ENCODE measurements at places on chromosomes 3 and 15.
A peak's percentile ranks its signal among the peaks of the same experiment; 100 is the strongest.

DNA sequence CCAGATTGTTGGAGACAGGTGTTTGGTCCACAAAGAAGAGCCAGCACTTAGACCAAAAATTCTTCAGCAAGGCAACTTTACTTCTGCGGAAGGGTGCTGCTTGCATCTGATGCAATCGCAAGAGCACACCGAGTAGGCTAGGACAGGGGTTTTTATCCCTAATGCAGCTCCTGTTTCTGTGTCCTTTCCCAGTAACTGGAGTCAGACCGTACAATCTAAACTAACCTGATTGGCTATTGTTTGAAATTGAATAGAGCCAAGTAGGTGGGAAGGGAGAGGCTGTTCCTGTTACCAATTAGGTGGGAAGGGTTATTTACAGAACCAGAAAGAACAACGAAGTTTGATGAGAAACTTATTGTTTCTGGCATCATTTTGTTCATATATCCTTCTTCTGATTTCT, 77.6 kb downstream of the CHCHD4 start:
- no peak for DNase-seq

DNA sequence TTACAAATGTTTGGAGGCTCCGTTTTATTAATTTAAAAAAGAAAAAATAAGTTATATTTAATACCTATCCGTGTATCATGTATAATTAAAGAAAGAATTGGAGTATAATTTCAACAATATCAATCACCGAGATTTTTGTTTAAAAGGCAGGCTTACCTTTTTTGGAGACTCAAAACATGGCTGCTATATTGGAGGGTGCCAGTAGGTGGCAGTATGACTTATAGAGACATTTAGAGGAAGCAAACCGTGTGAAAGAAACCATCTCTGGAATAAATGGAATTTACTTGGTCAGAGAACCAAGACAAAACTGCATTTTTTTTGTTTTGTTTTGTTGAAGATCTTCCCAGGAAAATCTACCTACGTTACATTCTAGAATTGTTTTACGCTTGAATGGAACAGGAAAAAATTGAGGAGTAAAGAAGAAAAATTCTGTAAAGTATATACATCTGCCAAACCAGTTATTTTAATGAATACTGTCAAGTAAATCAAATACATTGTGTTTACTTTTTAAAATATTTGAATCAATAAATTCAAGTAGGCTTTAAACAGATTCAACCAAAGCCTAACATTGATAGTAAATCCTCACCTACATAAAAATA, 802.6 kb upstream of the ALCAM start:
- DNase-seq = peak; percentile 47

DNA sequence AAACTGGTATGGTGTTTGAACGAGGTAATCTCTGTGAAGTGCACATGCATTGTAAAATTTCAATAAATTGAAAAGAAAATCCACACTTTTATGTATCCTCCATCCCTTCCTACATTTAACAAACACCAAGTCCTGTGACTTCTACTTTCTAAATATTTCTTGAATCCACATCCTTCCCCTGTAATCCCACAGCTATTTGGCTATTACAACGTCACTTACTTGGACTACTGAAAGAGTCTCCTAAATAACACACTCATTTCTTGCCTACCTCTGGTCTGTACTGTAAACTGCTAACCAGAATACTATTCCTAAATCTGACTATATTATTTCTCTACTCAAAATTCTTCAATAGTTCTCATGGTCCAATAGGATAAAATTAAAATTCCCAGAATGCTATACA, 176.1 kb downstream of the NEK10 start:
- no peak for DNase-seq

DNA sequence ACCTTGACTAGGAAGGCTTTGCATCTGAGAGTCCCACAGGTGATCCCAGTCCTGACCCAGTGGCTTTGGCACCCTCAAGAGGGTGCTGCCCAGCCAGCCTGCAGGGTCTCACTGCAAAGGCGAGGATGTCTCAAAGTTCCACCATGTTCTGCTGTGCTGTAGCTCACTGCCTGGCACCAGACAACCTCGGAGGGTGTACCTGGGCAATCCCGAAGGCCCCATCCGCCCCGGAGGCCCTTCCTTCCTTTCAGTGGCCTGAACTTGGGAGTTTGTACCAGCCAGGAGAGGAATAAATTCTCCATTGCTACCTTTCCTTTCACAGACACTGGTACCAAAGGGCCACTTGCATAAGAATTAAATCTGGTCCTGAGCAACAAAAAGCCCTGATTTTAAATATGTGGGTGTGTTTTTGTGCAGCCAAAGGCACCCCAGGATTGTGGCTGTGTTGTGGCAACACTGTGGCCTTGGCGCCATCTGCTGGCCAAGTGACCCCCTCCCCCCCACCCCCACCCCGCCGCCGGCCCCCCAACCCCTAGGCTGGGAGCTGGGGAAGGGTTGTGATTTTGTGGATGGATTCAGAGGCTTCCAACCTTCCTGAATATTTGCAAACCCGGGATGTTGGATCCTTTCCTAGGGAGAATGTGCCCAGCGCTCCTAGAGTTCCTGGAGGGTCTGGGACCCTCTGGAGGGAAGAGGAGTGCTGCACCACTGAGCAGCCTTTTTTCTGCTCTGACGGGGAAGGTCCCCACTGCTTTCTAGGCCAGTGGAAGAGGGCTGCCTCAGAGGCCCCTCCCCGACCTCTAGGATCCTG, 9.7 kb upstream of the PTPN23 start:
- peak; percentile 29 for DNase-seq

DNA sequence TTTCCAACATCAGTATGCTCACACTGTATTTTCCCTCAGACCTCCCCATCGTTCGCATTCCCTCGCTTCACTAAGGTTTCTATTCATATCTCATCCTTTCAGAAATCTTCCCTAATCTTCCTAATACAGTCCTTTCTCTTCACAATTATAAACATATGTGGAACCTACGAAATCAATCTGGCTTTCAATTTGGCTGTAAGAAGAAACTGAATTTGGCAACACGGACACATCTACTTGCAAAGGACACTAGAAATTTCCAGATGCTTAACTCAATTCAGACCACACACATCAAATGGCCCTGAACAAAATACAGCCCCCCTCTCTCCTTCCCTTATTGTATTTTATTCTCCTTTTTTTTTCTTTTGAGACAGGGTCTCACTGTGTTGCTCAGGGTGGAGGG, 39.1 kb upstream of the TM4SF19 start:
- no peak for DNase-seq

DNA sequence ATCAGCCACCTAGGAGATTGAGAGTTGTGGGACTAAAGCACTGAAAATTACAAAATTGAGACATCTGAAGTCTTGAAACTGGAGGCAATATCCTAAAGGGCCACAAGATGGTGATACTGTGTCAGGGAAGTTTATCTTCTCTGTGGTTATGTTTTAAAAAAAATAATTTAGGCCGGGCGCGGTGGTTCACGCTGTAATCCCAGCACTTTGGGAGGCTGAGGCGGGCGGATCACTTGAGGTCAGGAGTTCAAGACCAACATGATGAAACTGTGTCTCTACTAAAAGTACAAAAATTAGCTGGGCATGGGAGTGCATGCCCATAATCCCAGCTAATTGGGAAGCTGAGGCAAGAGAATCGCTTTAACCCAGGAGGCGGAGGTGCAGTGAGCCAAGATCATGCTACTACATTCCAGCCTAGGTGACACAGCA, 17.9 kb upstream of the NIT2 start:
- peak; percentile 51 for DNase-seq

GRCh38 chr3:147191795-147192385, 214.5 kb downstream of the ZIC4 start:
- DNase-seq = peak; percentile 74

GRCh38 chr3:63655519-63655918, 3.0 kb downstream of the SNTN start:
- no peak for DNase-seq

DNA sequence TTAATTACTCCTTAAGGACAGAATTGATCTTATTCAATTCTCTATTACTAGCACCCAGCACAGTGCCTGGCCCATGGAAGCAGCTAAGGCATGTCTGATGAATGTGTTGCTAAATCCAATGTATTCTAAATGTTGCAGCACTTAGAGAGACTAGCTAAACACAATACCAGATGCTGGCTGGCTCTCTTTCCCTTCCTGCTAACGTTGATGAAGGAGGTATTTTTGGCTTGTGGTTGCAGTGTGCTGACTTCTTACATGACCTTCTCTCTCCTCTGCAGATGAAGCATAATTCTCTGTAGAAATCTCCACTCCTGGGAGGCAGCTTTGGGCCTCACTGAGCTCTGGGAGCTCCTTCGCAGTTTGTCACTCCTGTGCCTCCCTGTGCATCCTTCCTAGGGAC, 183.6 kb downstream of the PEX5L start:
- DNase-seq = peak; percentile 3

GRCh38 chr15:40929660-40930429, 705 bp downstream of the DLL4 start:
- DNase-seq = no peak

DNA sequence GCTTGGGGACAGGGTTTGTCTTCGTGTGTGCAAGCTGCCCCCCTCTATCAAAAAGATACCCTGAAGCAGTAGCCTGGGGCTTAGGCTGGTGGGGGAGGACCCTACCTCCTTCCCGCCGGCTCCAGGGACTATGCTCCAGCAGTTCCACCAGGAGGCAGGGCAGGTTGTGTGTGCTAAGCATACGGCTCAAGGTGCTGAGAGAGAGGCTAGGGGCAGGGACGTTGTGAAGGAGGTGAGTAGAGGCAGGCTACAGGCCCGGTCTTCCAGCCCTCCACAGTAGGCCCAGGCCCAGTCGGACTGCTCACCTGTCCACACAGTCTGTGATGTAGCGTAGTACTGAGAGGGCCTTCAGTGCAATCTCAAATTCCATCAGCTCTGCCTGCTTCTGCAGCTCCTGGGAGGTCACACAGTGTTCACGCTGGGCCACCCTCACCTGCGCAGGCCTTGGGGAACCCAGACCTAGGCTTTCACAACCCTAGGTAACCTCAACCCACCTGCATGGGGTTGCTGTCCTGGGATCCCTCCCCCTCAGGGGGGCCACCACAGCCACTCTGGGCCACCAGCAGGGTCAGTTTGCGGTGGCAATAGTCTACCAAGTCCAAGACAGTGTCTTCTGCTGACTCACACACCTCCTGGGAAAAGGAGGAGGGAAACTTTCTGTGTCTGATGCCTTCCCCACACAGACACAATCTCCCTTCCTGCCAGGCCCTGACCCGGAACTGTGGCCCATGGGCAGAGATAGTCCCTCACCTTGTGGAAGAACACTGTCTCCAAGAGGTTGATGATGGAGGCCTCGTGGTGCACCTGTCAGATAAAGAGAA, 2.4 kb upstream of the RASSF1 start:
- DNase-seq = no peak

DNA sequence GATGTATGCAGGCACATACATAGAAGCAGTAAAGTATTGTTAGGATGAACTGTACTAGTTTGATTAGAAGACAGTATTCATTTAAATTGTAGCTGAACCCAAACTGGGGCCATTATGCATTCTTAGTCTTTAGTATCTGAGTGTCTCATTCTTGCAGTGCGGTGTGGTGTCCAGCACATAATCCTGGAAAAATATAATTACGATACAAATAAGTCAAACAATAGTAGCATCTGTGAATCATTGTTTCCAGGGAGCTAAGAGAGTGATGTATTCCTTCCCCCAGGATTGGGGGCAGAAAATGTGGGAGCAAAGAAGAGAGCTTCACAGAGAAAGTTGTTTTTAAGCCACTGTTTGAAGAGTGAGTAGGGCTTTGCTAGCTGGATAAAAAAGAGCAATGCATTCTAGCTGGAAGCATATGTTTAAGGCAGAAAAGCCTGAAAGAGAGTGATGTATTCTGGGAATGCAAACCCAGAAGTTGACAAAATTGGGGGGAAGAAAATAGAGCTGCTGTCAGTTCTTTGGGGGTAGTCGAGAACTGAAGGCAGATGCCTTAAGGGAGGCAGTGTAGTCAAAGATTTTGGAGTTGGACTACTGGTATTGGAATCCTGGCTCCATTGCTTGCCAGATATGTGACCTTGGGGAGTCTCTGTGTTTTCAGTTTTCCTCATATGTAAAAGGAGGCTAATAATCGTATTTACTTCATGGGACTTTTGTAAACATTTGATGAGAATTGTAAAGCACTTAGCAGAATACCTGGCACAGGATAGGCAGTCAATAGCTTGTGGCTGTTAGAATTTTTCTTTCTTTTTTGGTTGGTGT, 14.1 kb downstream of the SLMAP start:
- DNase-seq = no peak

- DNase-seq = no peak
Observed at GRCh38 chr15:62173215-62173614, 8.1 kb upstream of the C2CD4B start.

- no peak for DNase-seq
Observed at GRCh38 chr3:195224980-195225580, 45.9 kb downstream of the XXYLT1 start.

DNA sequence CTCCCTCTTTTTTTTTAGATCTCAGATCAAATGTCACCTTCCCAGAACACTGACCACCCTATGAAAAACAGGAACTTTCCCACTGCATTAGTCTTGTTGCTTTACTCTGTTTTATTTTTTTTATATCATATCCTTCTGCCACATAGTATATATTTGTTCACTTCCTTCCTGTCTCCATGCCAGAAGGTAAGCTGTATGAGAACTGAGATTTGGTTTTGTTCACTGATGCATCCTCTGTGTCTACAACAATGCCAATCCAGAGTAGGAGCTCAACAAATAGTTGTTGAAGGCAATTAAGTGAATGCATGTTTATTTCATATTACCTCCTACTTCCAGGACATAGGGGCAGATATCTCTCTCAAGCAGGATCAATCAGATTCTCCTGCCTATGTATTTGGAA, 114.4 kb downstream of the TPRG1 start:
- DNase-seq = no peak

GRCh38 chr3:66398228-66399025, 102.4 kb downstream of the LRIG1 start:
- peak; percentile 3 for DNase-seq

- DNase-seq = no peak
Observed at GRCh38 chr3:159886050-159886449, 102.6 kb upstream of the IL12A start.

Data from inflammatory macrophage treated with lipopolysaccharide for 1 hour (primary cell).